ENCODE measurements at places on chromosomes 6 and 20.
A peak's percentile ranks its signal among the peaks of the same experiment; 100 is the strongest.

DNA sequence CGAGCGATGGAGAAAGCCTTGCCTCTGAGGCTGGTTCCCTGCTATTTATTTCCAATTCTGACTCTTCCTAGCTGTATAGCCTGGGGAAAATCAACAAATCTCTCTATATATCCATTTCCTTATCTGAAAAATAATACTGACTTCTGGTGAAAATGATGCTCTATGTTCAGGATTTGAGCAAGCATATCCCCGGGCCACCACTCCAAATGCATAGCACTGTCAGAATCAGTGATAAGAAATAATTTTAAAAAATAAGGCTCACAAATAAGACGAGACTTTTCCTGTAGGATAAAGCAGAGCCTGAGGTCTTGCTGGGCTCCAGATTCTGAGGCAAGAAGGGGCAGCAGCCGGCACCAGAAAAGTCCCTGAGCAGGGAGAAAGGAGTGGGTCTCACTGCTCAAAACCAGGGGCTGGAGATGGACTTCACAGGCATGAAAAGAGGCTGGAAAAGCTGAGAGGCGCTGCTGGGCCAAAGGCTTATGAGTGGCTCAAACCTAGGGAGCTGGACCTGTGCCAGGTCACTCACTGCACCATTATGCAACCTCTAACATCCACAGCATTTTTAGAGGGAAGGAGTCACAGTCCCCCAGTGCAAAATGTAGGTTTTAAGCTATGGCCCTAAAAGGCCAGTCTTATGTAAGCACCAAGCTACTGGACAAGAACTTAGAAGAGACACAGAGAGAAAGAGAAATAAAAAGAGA, 48.1 kb upstream of the SLC17A4 start:
- peak; percentile 28 for DNase-seq

- DNase-seq, result no peak
These were observed 81.4 kb downstream of the DLL1 start for GRCh38 chr6:170209354-170210025.

GRCh38 chr6:39047434-39048327, 900 bp upstream of the GLP1R start:
- DNase-seq, result no peak

DNA sequence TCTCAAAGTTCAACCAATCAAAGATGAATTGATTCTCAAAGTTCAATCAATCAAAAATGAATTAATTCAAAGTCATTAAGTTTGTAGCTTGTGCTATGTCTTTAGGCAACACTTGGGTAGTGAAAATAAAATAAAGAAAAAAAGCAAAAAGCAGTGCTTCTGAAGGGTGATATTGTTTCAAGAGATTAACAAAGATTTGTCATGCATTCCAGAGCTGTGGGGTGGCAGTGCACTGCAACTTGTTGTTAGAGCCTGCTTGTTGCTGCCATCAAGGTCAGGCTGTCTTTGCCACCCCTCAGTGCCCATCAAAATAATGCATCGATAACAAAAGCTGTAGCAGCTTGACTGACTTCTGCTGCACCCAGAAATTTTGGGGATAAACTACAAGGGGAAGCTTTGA, 128.6 kb downstream of the RNF144B start:
- no peak for DNase-seq

GRCh38 chr6:66662196-66662595, 955.2 kb upstream of the EYS start:
- no peak for DNase-seq

DNA sequence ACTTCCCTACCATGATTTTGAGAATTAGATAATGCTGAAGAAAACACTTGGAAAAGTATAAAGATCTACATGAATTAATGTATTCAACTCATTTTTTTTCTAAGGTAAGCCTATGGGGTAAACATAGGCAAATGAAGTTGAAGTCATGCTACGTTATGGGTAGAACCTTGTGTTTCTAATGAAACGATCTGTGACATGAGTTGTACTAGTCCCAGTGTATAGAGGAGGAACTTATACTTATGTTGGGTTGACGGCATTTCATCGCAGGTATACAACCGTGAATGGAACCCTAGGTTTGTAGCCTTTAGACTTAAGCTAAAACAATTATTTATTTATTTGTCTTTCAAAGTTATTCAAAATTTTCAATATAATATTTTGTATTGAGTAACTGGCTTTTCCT, 2.6 kb downstream of the SLC35F1 start:
- DNase-seq, result no peak

GRCh38 chr20:17952692-17953684, 15.6 kb downstream of the SNX5 start:
- DNase-seq, result no peak

DNA sequence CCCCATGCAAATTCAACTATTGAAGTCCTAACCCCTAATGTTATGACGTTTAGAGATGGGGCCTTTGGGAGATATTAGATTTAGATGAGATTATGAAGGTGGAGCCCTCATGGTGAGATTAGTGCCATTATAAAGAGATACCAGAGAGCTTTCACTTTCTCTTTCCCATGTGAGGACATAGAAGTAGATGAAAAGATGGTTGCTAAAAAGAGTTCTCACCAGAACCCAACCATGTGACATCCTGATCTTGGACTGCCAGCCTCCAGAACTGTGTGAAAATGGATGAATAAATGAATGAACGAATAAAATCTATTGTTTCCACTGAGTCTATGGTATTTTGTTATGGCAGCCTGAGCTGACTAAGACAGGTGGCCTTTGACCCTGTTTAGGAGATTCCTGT, 50.6 kb upstream of the FBXO30 start:
- DNase-seq, result peak; percentile 6

DNA sequence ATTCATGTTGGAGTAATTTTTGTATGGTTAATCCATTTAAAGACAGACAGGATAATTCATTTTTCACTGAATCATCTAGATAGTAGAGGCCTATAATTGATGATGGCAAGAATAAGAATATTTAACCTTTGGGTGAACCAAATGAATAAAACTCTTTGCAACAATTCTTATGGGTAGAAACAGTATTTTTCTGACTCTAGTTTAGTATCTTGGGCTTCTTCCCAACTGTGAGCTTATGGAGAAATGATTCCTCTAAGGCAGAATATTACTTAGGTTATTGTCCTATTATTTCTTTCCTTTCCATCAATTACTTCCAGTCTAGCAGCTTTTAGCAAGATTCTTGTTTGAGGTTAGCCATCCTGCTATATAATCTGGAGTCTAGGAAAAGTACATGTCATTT, 734.9 kb upstream of the FLRT3 start:
- DNase-seq, result no peak

- no peak for DNase-seq
These were observed 22.0 kb downstream of the RNF146 start for GRCh38 chr6:127288705-127289104.

GRCh38 chr6:122198922-122199321, 200.5 kb upstream of the HSF2 start:
- DNase-seq, result no peak

DNA sequence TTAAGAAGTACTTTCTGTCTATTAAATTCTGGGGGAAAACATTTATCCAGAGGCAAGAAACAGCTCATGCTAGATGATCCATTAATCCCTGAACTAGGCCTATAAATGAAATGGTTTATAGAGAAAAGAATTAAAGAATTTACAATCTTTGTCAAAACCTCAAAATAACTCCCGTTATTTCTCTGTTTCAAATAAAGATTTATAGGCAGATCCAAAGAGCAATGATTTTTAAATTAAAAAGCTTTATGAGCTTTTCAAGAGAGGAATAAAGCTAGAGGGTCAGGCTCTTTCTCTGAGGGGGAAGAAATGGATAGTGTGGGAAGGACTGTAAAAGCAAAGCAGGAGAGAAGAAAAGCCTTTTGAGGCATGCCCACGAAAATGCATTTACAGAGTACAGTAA, 82.5 kb upstream of the OGFRL1 start:
- DNase-seq, result no peak

- peak; percentile 81 for DNase-seq
These were observed 11.0 kb downstream of the POU3F2 start for GRCh38 chr6:98845211-98846020.

GRCh38 chr6:104642871-104643270, 216.8 kb downstream of the HACE1 start:
- DNase-seq, result no peak

- DNase-seq, result no peak
These were observed 4.5 kb downstream of the PI3 start for GRCh38 chr20:45179166-45179565.

DNA sequence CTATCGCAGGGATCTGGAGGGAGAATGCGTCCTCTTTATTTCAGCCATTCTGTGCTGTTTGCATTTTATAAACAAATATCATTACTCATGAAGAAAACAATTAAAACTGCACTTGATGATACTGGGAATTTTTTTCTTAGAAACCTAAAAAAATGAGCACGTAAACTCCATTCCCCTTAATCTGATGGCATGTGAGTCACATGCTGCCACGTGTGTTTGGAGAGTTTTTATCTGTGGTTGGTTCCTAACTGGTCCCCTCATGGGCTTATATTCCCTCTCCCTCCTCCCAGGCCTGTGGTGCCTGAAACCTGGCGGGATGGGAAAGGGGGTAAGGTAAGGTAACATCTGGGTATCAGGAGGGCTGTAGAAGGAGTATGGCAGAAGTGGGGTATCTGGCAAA, 6.5 kb downstream of the PACSIN1 start:
- no peak for DNase-seq

DNA sequence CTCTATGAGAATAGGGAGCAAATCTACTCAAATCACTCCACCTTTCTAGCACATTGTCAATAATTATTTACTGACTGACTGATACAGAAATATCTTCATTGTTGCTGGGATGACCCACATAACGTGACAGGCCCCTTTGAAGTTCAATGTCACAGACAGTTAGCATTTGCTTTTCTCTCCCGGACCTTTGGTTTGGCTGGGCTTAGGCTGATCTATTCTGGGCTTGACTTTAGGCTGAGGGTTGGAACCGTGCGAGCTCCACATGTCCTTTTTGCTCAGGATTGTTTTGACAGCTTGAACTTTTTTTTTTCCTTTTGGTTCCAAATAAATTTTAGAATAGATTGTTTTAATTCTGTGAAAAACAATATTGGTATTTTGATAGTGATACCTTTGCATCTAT, 12.0 kb downstream of the ULBP3 start:
- no peak for DNase-seq

- DNase-seq, result no peak
These were observed 137.3 kb upstream of the PDE10A start for GRCh38 chr6:165800337-165800736.

DNA sequence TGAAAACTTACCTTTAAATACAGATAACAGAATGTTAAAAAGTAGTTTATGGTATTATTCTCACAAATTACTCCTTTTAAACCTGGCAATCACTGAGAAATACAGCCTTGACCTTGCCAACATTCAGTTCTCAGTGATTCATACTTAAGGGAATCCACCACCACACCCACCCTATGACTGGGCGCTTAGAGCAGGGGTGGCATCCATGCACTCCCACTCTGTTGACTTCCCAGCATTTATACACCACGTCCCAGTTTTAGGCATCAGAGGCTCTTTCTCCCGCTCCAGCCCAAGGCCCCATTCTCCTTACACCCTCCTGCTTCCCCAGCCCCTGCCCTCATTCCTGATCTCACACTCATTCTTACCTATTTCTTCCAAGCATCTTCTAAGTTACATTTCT, 16.3 kb downstream of the TRAF3IP2 start:
- DNase-seq, result peak; percentile 43

- DNase-seq, result no peak
These were observed 44.4 kb downstream of the COL9A1 start for GRCh38 chr6:70258483-70258882.

DNA sequence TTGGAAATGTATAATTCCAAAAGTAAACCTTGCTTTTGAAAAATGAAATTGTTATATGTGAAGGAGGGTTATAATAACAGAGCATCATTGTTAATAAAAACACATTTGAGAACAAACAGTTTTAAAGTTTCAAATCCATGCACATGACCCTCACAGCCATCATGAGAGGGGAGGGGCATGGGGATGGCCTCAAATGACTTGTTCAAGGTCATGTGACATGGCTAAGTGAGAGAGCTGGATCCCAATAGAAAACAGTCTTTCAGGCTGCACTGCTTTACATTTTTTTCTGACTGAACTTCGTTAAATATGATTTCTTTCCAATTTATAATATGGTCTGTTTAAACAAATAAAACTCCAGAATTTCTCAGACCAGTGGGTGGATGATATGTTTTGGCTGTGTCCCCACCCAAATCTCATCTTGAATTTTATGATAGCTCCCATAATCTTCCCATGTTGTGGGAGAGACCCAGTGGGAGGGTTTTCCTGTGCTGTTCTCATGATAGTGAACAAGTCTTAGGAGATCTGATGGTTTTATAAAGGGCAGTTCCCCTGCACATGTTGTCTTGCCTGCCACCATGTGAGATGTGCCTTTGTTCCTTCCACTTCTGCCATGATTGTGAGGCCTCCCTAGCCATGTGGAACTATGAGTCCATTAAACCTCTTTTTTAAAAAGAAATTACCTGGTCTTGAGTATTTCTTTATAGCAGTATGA, 66.0 kb downstream of the DTD1 start:
- no peak for DNase-seq

- DNase-seq, result no peak
These were observed 75.0 kb upstream of the EZR start for GRCh38 chr6:158894193-158894592.

DNA sequence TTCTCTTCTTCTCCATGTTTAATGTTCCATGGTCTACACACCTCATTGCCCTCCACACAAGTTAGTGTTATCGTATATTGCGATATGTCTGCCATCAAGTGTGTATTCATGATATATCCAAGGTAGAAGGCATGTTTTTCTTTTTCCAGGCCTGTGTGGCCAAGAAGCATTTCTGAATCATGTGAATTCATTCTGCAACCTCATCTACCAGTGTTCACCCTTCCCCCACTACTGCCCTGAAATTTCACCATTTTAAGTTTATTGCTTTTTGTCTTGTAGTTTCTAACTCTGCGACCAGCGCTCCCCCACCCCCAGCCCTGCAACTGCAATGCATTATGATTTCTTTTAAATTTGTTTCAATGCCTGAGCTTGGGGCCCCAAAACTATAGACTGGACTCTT, 618.0 kb upstream of the FLRT3 start:
- DNase-seq, result peak; percentile 5

DNA sequence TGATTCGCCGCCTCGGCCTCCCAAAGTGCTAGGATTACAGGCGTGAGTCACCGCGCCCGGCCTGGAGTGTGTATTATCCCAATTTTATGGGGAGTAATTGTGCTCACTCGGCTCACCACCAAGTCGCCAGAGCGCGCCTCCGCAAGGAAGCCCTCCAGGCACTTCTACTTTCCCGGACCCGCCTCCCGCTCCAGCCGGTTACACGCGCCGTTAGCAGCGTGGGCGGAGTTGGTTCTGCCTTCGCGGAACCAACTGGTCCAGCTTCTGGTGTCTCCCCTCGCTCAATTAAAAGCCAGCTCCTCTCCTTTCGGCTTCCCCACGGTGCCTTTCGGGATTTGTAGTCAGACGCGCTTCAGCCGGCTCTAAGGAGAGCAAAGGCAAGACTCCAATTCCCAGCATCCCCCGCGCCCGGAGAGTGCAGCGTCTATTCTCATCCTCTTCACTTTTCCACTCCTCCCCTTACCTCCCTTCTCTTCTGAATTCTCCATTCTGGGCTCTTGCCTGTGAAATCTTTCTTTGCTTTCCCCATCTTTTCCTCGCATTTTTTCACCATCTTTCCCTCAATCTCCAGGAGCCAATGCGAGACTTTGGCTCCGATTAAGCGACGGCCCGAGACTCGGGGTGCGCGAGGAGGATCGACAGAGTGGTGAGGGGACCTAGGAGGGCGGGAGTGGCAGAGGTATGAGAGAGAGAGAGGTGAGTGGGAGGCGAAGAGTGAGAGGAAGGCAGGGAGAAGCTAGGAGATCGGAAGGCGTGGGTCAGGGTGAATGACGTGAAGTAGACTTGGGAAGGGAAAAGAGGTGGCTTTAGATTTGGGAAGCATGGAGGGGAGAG, at the start of gene GTF2H4:
Gene GTF2H4 (plus strand): TSS at position 450 of the 834 bp plus-strand sequence.
- peak; percentile 95 for DNase-seq

Measured in erythroblast (primary cell).